ENCODE measurements at places on chromosomes 7 and 10. TPM values are rescaled to one million over a fixed set of nuclear protein-coding genes. Genes with fewer than 3 reads are reported as not detected.

CHST15 gene
- 17.5 TPM for total RNA-seq

GJD4 gene
- total RNA-seq: not detected

ITGA8 gene
- 10.1 TPM for total RNA-seq

MMD2 gene
- total RNA-seq: not detected

LIPF gene
- not detected for total RNA-seq

SND1 gene
- total RNA-seq: 252 TPM

PPP1R3A gene
- total RNA-seq: not detected

ACBD5 gene
- 14.1 TPM for total RNA-seq

GDF2 gene
- not detected for total RNA-seq

MRPL43 gene
- total RNA-seq: 78.3 TPM

INPP5F gene
- 9.4 TPM for total RNA-seq

GRID1 gene
- total RNA-seq: not detected

AFAP1L2 gene
- 2.5 TPM for total RNA-seq

FAM180A gene
- total RNA-seq: 0.49 TPM

SNCG gene
- 5.3 TPM for total RNA-seq

IFIT1B gene
- total RNA-seq: not detected

RALA gene
- total RNA-seq: 28.8 TPM

THSD7A gene
- total RNA-seq: 3.1 TPM

CCDC172 gene
- total RNA-seq: not detected

HOXA6 gene
- total RNA-seq: not detected

CDK13 gene
- 26.6 TPM for total RNA-seq

SLC26A4 gene
- total RNA-seq: 0.16 TPM

CALML5 gene
- not detected for total RNA-seq

AZGP1 gene
- total RNA-seq: not detected

FLNC gene
- 131 TPM for total RNA-seq

CALCR gene
- not detected for total RNA-seq

PHYHIPL gene
- not detected for total RNA-seq

MBL2 gene
- not detected for total RNA-seq
